NCI-H187 treated with DMSO at 0.1 percent for 48 hours (cell line): ENCODE measurements at places on chromosomes 1 and 21.

- peak; percentile 37 for DNase-seq
These were observed 28.8 kb downstream of the AHDC1 start for GRCh38 chr1:27574871-27575831.

GRCh38 chr1:159040206-159040605 is 30.5 kb downstream of the IFI16 start:
- DNase-seq, result no peak

- no peak for DNase-seq
These were observed 40.0 kb upstream of the UBE2U start for GRCh38 chr1:64163431-64163830.

DNA sequence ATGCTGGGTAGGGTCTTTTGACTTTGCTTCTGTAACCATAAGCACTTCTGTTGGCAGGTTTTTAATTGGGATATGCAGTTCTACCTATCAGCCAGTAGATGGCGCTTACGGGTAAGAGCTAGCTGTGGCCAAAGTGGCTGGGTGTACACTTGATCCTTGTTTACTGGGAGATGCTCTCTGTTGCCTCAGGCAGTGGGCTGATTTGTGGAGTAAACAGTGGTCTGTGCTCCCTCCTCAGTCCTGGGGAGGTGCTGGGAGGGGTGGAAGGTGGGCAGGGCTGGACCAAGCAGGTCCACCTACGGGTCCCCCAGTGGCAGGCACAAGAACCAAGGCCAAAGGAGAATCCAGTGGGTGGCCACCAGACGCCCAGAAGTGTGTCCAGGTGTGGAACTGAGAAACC is 43.4 kb downstream of the RALGPS2 start:
- peak; percentile 37 for DNase-seq

DNA sequence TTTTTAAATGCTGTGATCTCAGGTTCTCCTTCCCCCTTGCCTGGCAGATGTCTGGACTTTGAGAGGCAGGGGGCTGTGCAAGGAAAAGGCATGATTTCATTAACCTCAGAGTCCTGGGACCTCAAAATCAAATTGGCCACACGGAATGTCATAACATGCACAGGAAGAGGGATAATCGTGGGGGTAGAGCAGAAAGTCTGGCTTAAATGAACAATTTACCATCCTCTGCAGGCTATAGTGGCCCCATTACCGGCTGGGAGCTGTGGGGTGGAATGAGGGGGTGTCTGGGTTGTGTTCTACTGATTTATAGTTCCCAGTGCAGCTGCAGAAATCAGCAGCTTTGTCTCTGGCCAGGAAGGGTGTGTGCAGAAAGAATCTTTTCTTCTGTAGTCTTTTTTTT is 10.8 kb downstream of the OPRD1 start:
- DNase-seq, result no peak
